H7 (cell line): ENCODE measurements at places on chromosomes 5 and 9. TPM values are rescaled to one million over a fixed set of nuclear protein-coding genes. Genes with fewer than 3 reads are reported as not detected.

TMEM203 gene
- total RNA-seq = 59.1 and 62.3 TPM in 2 replicates

TPPP gene
- 0.31 and 0.92 TPM in 2 replicates for total RNA-seq

DPP7 gene
- total RNA-seq = 15.8 and 18.2 TPM in 2 replicates

TAS2R1 gene
- total RNA-seq = not detected in 2 replicates

C5orf34 gene
- 20.1 and 24.8 TPM in 2 replicates for total RNA-seq

IRF1 gene
- total RNA-seq = 4.5 and 6.5 TPM in 2 replicates

ABCA2 gene
- total RNA-seq = 6.8 and 10.4 TPM in 2 replicates

FRMPD1 gene
- 0.03 TPM in 1 of 2 replicates, not detected in the other for total RNA-seq

FBLL1 gene
- 3.3 and 4.0 TPM in 2 replicates for total RNA-seq

GLRX gene
- total RNA-seq = 25.0 and 41.6 TPM in 2 replicates

CDX1 gene
- total RNA-seq = 0.62 TPM in 1 of 2 replicates, not detected in the other

FSD1L gene
- total RNA-seq = 2.3 and 2.5 TPM in 2 replicates

GABRA1 gene
- total RNA-seq = 0.76 and 1.4 TPM in 2 replicates

ZNF782 gene
- 2.6 and 3.1 TPM in 2 replicates for total RNA-seq

GLDC gene
- 66.8 and 76.7 TPM in 2 replicates for total RNA-seq

TMEM174 gene
- not detected in 2 replicates for total RNA-seq

CTNND2 gene
- 1.0 and 2.9 TPM in 2 replicates for total RNA-seq

BTNL8 gene
- total RNA-seq = 0.21 and 0.22 TPM in 2 replicates

BAAT gene
- 0.10 TPM in 1 of 2 replicates, not detected in the other for total RNA-seq

EPB41L4B gene
- 9.1 and 11.8 TPM in 2 replicates for total RNA-seq

STKLD1 gene
- total RNA-seq = 0.17 and 0.41 TPM in 2 replicates

FAM221B gene
- not detected in 2 replicates for total RNA-seq

VCAN gene
- 85.8 and 119 TPM in 2 replicates for total RNA-seq

MBLAC2 gene
- 4.5 and 5.6 TPM in 2 replicates for total RNA-seq

ESM1 gene
- not detected in 2 replicates for total RNA-seq

NOXA1 gene
- 0.78 and 1.0 TPM in 2 replicates for total RNA-seq
